ENCODE measurements at places on chromosomes 6 and 20.

DNA sequence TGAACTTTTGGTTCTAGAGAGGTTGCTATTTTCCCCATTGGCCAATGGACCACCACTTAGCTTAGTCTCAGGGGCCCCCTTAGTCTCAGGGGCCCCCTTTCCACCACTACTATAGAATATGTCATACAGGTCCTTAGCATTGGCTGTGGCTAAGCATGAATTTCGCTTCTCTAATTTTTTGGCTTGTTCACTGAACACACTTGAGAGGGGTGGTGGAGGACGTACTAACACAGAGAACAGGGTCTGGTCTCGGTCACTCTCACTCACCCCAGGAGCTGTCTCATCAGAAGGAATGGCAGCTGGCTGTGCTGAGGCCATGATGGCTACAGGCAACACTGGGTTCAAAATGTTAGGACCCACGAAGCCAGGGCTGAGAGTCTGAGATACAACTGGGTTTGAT is 30.3 kb downstream of the ZNF318 start:
- no peak for DNase-seq

GRCh38 chr20:43749734-43750294 is 23.0 kb upstream of the GTSF1L start:
- DNase-seq: peak; percentile 73

DNA sequence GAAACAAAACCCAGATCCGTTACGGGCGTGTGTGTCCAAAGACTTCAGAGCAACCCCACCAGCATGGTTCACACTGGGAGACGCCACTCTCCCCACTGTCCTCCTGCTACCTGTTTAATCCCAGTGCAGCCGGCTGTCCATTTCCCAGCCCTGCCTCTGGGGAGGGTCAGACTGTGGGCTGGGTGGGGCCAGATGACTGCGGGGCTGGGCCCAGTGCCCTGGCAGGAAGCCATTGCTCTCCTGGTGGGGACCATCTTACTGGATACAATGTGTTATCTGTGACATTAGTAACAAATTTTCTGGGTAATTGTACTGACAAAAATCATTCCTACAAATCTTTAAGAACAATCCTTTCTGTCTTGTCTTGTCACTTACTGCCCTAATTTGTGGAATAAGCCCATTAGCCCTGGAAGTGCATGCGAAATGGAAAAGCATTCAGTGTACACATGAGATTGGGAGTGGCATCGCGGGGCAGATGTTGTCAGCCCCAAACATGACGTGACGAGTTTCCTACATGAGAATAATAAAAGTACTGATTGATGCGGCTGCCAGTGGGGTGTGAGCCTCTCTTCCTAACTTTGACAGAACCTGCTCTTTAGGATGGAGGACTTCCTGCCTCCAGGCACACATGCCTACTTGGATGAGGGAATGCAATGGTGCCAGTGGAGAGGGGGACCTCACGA is 37.9 kb upstream of the PCMTD2 start:
- no peak for DNase-seq

DNA sequence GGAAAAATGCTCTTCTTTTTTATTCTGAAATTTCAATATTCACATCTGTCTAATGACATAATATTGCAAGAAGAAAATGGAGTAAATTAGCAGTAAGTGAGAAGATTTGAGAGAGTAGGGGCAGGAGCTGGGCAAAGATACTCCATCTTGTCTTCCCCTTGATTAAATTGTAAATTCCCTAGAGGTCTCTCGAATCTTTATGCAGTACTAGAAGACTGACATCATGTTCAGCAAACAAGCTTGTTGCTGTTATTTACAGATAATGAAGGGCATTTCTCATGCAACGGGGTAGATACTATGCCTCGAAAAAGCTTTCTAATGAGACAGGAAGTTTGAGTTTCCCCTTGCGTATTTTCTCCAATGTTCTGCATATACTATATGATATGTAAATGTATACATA is 306.9 kb upstream of the PTCHD4 start:
- DNase-seq: no peak

DNA sequence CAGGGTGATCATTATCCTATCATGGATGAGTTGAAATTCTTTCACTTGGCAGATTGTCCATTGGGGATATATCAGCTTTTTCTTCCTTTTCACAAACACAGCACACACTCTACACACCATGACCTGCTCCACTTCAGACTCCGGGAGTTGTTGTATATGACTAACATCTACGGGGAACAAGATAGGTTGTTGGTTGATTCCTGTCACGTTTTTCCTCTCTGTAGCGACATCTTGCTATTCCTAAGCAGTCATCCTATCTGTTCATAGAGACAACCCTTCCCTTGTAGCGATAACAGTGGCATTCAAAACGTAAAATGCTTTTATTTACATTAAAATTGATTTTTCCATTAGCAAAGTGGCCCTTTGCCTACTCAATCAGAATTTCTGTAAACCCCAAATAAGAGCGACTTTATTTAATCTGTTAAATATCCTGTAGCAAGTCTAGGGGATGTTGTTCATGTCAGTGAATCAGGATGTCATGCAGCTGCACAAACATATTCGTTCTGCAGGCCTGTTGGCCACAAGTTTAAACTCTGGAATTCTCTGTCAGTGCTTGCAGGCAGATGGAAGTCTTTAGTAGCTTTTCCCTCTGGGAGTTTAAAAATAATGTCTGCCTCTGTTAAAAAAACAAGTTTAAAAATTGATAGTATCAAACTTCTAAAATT is 23.1 kb downstream of the PHACTR2 start:
- no peak for DNase-seq

GRCh38 chr6:111727802-111728201 is 122.1 kb upstream of the TRAF3IP2 start:
- no peak for DNase-seq

GRCh38 chr6:131937226-131937625 is 13.9 kb downstream of the CCN2 start:
- DNase-seq: no peak

DNA sequence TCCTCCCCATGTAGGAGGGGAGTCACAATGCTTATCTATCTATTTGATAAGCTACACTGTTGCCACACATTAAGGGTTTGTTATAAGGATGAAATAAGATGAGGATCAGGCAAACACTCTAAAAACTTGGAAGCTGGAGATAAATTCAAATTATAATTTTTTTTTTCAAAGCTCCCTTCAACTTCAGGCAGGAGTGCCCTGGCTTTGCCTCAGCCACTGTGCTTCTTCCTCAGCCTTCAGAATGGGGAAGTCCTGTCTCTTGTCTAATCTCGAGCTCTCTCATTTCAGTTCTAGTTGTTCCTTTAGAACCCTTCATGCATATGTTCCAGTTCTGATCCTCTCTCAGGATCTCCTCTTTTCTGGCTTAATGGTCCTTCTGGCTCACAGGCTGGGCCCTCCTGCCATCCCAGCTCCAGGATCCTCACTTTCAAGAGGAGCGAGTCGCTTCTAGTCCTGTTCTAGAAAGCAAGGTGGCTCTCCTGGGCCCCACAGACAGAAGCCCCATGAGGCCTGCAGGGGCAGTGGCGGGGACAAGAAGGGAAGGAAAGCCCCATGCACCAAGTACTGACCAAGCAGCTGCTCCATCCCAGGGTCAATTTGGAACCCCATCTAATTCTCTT is 164.3 kb downstream of the VEGFA start:
- DNase-seq: no peak

- DNase-seq: no peak
Observed at GRCh38 chr6:139407718-139408222, 33.3 kb upstream of the CITED2 start.

- no peak for DNase-seq
Observed at GRCh38 chr20:47035026-47035590, 140.5 kb downstream of the EYA2 start.

GRCh38 chr6:32424589-32425300 is 14.9 kb upstream of the HLA-DRA start:
- no peak for DNase-seq

- no peak for DNase-seq
Observed at GRCh38 chr6:128172752-128173682, 272.2 kb upstream of the THEMIS start.

DNA sequence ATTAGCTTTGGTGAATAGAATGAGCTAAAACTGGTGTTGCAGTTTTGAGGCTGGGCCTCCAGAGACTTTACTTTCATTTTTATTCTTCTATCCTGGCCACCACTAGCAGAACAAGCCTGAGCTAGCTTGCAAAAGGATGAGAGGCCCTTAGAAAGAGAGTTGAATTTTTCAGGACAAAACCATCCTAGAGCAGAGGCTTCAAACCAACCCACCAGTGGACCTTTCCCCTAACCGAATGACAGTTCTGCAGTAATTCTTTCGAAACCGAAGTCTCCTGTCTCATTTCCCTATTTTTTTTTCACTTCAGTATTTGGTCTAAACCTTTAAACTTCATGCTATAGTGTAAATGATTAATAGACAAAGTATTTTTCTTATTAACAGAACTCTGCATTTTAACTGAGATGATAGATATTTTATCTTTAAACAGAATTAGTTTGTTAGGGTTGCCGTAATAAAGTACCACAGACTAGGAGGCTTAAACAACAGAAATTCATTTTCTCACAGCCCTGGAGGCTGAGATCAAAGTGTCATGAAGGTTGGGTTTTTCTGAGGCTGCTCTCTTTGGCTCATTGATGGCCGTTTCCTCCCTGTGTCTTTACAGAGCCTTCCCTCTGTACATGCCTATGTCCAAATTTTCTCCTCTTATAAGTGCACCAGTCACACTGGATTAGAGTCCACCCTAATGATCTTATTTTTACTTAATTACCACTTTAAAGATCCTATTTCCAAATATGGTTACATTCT is 80.6 kb upstream of the PAK5 start:
- peak; percentile 35 for DNase-seq

- DNase-seq: no peak
Observed at GRCh38 chr6:107179004-107179403, 63.7 kb upstream of the BEND3 start.

DNA sequence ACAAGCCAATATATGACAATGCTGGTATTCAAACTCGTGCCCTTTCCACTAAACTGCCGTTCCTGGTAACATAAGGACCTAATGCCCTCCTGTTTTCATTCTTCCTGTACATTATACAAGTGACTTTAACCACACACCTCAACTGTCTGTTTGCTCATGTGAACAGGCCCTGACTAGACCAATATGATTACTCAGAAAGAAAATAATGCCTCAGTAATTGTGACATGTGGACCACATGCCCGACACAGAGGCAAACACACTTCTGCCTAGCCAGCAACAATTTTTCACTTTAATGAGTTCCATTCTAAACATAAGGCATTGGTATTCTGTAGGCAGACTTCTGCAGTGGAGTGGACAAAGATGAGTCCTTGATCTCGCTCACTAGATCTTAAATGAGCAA is 30.0 kb downstream of the SLC22A16 start:
- DNase-seq: no peak

DNA sequence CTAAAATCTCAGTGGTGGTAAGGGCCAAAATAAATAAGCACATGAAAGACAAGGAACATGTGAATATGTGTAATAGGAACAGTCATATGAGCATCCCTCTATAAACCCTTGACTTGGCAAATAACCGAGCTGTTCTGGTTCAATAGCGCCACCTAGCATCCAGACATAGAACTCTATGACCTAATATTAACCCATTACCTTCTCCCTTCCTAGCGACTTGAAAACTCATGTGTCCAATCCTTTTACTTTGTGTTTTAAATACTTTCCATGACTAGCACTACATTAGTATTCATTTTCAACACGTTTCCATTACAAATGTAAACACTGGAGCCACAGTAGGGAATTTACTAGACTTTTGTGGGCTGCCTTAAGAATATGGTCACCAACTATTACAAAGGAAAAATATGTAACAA is 279.7 kb downstream of the UST start:
- no peak for DNase-seq

GRCh38 chr6:139239064-139239463 is 52.7 kb downstream of the TXLNB start:
- no peak for DNase-seq

- DNase-seq: no peak
Observed at GRCh38 chr6:154474648-154475428, 35.6 kb downstream of the CNKSR3 start.

DNA sequence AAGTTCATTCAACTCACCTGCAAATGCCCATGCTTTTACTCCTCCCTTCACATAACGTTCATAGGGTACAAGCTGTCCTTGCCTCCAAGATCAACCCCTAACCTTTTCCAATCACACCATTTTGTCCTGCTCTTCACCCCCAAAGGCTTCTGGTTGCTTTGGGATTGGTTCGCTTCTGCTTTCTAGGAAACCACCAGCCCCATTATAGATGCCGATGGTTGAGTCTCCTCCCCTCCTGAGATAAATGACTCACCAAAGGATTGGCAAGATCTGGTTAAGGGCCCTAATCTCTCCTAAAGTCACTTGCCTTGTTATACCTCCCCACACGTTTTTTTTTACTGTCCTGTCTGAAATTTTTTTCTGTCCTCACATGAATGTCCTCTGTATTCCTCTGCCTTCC is 311.4 kb downstream of the HACE1 start:
- no peak for DNase-seq

DNA sequence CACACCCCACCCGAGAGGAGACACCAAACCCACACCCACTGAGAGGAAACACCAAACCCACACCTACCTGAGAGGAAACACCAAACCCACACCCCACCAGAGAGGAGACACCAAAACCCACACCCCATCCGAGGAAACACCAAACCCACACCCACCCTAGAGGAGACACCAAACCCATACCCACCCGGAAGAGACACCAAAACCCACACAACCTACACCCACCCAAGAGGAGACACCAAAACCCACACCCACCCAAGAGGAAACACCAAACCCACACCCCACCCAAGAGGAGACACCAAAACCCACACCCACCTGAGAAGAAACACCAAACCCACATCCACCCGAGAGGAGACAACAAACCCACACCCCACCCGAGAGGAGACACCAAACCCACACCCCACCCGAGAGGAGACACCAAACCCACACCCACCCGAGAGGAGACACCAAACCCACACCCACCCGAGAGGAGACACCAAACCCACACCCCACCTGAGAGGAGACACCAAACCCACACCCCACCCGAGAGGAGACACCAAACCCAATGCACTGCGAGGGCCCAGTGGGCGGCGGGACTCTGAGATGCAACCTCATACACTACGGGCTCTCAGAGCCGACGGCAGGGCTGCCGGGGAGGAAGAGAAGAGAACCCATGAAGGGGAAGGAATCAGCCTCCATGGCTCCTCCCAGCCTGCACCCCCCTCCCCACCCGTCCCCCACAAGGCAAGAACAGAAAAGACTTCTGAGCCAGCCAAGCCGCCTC is 83.3 kb downstream of the TAF4 start:
- no peak for DNase-seq

DNA sequence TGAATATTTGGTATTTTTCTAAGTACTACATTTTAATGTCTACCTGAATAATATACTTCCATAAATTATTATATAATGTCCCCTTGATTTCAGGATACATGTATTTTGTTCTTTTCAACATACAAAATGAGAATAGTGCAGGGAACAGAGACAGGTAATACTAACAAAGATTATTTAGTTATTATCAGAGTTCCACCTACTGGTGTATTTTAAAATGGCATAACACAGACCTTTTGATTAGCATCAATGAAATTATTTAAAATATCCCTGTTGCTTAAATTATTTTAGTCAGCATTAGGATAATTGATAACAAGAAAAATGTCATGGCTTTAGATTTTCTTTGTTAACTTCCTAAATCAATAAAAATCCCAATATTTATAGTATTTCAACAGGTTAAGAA is 184.0 kb downstream of the PRDM13 start:
- DNase-seq: no peak

GRCh38 chr20:14848806-14849205 is 511.4 kb upstream of the FLRT3 start:
- no peak for DNase-seq

- DNase-seq: no peak
Observed at GRCh38 chr6:154613137-154613676, 102.7 kb upstream of the CNKSR3 start.

- no peak for DNase-seq
Observed at GRCh38 chr6:150549674-150550101, 50.0 kb upstream of the PLEKHG1 start.

GRCh38 chr20:6122873-6123648 is at the start of gene FERMT1:
FERMT1 (minus strand) TSS chr20:6123030; CDS start chr20:6119554, 3,476 bp downstream.
- peak; percentile 87 for DNase-seq
